Naive thymus-derived CD4-positive, alpha-beta T cell (primary cell): ENCODE measurements at places on chromosomes 4 and X.

GRCh38 chr4:81688085-81688484, 216.4 kb upstream of the RASGEF1B start:
- no peak for DNase-seq

DNA sequence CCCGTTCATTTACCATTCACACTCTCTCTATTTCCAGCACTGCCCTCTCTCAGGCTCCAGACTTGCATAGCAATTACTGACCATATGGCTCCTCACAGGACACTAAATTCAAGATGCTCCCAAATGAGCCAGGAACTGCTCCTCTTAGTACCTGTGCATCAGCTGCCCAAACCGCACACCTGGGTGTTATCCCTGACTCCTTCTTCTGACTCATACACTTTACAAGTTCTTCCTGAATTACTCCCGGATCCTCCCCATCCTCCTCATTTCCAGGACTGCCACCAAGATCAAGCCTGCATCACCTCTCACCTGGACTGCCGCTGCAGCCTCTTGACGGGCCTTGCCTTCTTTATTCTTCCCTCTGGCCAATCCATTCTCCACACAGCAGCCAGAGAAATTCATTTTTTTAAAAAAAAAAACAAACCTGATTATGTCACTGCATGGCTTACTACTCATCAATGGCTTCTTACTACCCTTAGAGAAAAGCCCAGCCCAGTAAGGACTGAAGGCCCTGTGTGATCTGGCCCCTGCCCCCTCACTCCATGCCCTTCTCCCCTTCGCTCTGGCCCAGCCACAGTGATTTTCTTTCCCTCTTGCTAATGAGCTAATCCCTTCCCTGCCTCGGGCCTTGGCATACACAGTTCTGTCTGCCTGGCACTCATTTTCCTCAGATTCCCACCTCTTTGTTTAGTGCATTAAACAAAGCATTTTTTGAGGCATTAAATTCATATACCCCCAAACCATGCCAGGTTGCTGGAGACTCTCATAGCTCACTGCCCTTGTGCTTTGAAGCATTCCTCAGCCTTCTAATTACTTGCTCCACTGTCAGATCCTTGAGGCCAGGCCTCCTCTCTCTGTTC, 92.0 kb downstream of the PDGFRA start:
- DNase-seq = no peak

- DNase-seq = no peak
Observed at GRCh38 chr4:13544606-13545393, 492 bp upstream of the NKX3-2 start.

GRCh38 chr4:54840992-54841768, 183.4 kb downstream of the KIT start:
- no peak for DNase-seq

DNA sequence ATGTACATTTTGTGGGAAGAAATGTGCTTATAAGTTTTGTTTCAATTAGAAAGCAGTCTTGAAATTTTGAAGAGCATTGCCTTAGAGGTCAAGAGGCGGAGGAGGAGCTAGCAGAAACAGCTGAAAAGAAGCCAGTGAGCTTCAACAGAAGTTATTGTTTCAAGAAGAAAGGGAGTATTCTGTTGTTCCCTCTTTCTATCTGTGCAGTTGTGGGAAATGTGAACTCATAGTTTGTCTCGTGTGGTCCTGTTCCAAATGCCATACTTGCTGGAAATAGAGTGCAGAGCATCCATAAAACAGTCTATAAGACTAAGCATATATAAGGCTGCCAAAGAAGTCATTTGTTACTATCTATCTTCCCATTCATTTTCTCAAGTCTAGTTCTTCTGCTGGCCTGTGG, 1015.7 kb downstream of the DMD start:
- no peak for DNase-seq

GRCh38 chr4:109703664-109704361, 568 bp upstream of the CASP6 start:
- no peak for DNase-seq

DNA sequence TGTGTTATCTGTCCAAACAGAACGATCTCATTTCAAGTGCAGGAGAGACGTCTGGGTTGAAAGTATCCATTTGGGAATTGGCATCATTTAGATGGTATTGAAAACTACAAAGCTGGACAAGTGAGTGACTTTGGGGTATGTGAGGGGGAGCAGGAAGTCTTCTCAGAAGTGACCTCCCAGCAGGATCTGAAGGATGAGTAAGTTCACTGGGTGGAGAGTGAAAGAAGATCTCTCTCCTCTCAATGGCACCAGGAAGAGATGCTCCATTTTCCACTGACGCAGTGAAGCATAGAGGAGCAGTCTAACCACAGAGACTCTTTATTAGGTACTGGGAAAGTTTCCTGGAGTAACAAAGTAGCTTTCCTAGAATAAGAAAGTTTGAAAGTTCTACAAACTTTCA, 161.0 kb downstream of the CPE start:
- no peak for DNase-seq

DNA sequence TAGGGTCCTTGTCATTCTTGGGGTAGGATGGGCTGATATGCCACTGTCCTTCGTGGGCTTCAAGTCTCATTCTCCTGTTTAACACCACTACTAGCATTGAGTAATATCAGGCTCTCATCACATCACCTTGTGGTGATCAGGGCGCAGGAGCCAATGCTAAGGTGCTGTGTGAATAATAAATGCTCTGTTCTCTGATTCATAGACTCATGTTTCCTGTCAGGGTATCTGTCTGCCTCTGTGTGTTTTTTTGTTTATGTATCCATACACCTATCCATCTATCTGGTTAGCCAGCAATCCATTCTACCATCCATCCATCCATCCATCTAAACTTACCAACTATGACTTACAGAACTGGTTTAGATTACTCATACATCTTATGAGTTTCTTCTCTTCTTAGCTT, 525.1 kb upstream of the ATOH1 start:
- no peak for DNase-seq

DNA sequence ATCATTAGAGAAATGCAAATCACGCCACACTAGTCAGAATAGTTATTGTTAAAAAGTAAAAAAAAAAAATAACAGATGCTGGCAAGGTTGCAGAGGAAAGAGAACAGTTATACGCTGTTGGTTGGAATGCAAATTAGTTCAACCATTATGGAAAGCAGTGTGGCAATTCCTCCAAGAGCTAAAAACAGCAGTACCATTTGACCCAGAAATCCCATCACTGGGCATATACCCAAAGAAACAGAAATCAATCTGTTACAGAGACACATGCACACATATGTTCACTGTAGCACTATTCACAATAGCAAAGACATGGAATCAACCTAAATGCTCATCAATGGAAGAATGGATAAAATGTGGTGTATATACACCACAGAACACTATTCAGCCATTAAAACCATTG, 388.7 kb upstream of the FMR1 start:
- no peak for DNase-seq

- DNase-seq = no peak
Observed at GRCh38 chr4:106993827-106994226, 42.3 kb downstream of the DKK2 start.

GRCh38 chr4:101289306-101289705, 58.0 kb downstream of the PPP3CA start:
- no peak for DNase-seq

- DNase-seq = no peak
Observed at GRCh38 chrX:129833153-129833990, 10.3 kb downstream of the ZDHHC9 start.

DNA sequence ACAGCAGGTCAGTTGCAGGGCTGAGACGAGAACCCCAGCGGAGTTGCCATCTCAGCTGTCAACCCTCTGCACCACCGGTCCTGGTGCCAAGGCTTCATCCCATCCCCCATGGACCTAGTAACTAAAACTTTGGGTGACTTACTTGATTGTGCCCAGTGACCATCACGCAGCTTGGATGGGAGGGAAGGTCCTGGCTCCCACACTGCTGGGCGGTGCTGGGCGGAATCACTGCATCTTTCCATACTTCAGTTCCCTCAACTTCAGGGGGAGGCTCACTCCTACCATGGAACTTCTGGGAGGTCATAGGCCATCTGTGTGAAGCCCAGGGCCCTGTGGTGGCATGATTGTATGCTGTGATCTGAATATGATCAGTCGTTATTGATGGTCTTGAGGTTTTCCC, 26.2 kb upstream of the JAKMIP1 start:
- no peak for DNase-seq

- no peak for DNase-seq
Observed at GRCh38 chr4:175540151-175540550, 271.9 kb downstream of the GPM6A start.

DNA sequence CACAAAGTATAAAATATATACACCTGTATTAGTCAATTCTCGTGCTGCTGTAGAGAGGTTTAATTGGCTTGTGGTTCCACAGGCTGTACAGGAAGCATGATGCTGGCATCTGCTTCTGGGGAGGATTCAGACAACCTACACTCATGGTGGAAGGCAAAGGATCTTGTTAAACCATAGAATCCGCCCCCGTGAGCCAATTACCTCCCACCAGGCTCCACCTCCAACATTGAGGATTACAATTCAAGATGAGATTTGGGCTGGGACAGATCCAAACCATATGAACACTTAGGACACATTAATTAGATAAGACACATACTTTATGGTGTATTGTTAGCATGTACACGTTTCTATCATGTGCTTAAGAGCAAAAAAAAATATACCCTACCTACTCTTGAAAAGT, 22.1 kb upstream of the SORBS2 start:
- DNase-seq = no peak
